ENCODE measurements at places on chromosomes 1 and 21.
A peak's percentile ranks its signal among the peaks of the same experiment; 100 is the strongest.

DNA sequence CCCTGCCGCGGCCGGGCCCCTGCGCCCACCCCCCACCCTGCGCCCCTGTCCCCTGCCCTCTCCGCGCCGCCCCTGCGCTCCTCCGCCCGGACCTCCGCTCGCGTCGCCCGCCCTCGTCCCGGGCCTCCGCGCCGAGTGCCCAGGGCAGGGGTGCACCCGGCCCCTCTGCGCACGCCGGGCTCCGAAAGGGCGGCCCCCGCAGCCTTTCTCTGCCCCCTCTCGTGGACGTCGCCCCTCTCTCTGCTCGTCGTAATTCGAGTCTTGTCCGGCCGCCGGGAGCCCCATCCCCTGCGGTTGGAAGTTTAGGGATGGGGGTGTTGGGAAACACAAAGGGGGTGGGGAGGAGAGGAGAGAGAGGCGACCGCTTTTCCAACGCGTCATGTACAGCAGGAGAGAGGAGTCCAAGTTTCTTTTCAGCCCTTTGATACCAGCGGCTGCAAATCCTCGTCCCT is 407 bp downstream of the GALNT2 start:
- DNase-seq: peak; percentile 48

DNA sequence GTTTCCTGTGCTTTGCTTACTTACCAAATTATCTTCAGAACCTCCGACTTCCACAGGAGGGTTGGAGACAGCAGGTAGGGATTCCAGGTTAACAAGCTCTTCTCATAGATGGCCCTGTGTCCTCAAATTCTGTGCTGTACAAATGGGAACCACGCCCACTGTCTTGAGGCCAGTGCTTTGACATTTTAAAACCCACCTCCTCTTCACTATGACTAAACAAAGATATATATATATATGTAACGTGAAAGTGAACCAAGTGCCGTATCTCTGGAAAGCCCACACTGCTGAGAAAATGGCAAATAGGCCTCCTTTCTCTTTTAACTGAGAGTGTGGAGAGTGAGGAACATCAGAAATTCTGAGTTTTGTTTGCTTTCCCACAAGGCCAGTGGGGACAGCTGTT is 99.6 kb downstream of the ZBTB18 start:
- DNase-seq: no peak

- DNase-seq: no peak
Measured at GRCh38 chr1:164608651-164609057, 49.7 kb downstream of the PBX1 start.

DNA sequence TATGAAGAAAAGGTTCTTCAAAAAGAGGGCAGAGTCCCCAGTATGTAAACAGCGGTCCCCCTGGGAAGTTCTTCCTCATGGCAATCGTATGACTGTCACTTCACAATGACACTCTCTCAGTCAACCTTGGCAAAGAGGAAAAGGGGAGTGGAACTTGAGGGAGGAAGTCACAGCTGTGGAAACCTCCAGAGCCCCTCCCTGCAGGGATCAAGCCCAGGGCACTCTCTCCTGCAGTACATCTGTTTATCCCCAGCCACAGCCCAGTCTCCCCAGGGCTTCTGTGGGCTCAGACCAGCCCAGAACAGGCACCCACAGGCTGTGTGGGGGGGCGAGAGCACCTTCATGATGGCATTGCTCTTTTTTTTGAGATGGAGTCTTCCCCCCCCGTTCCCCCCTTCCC is 2.0 kb downstream of the ATP13A2 start:
- peak; percentile 75 for DNase-seq

DNA sequence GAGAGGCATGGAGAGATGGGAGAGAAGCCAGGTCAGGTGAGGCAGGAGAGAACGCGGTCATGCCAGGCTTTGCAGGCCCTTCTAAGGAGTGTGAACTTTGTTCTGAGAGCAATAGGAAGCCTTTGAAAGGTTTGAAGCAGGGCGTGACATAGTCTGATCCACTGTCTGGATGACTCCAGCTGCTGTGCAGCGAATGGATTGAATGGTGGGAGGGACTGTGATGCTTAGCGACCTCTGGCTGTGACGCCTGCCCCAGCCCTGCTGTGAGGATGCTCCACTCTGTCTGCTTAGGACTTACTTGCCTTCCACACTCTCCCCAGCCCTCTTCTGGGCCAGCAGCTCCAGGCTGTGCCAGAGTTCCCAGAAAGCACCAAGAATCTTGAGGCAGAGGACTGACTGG is 41.8 kb upstream of the POU3F1 start:
- no peak for DNase-seq

GRCh38 chr1:205275916-205276688 is 45.4 kb downstream of the NUAK2 start:
- no peak for DNase-seq

DNA sequence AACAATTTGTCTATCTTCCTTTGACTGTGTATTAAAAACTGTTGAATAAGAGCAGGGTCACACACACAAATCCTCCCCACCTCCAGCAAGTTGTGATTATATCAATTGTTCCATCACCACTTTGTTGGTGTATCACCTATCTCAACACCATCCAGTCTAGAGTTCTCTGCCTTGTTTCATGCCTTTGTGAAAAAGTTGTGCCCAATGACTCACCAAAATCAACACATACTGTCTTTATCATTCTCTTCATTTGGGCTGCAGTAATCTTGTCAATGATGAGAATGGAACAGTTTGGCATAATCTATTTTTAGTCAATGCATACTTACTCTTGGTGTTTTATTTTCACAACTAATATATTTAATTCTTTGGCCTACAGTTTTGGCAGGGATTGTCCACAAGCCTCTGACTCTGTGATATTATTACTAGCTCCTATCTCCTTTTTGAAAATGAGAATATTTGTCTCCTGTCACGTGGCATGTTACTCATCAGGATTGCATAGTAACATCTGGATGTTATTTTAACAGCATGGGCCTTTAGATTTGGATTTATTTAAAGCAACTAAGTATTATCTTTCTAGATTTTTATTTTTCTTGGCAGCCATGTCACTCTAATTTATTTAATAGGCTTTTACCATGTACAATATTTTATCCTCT is 5.1 kb downstream of the C1orf87 start:
- no peak for DNase-seq

DNA sequence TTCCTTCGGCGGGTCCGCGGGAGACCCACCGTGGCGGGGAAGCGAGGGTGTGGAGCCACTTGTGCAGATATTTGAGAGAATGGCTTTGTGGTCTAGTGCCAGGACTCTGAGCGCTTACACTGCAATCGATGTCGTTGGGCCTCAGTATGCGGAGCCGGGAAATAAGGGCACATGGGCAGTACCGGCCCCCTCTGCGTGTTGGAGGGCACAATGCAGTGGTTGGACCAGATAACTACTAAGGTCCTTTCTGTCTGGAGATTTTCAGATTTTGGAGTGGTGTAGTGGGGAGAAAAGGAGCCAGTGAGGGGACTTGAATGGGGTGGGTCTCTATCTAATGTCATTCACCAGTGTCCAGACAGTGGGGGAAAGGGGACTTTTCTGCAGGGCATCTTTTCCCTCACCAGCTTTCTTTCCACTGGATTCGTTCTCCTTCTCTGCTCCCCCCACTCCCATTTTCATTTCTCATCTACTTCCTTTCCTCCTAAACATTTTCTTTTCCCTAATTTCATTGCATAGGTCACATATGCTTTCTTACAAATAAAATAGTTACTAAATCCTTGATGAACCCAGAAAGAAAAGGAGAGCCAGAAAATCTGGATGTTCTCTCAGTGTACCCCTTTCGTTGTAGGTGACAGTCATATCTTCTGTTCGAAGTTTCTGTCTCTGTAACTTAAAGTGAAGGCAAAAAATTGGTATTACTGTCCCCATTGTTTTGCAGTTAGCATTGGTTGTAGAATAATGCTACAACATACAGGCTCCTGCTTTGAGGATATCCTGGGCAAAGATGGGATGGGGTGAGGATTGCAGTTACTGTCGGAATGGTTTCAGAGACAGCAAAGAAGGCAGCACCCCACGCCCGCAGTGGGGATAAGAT is 1.4 kb downstream of the ATF3 start:
- DNase-seq: no peak

DNA sequence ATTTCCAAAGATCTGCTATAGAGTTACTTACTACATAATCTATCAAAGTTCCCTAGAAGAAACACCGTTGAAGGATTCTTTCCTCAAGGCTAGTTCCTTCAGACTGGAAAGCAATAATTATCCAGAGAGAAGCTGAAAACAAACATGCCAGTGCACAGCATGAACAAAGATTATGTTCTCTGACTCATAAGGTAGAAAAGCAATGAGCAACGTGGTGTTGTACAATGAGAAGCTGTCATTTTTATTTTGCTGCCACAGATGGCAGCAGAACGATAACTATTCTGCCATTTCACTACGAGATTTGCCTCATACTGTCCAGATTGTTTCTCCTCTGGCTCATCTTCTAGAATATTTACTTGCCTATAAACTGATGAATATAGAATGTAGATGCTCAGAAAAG is 10.7 kb downstream of the EXTL2 start:
- no peak for DNase-seq

- no peak for DNase-seq
Measured at GRCh38 chr1:221878134-221878533, 136.2 kb upstream of the DUSP10 start.

DNA sequence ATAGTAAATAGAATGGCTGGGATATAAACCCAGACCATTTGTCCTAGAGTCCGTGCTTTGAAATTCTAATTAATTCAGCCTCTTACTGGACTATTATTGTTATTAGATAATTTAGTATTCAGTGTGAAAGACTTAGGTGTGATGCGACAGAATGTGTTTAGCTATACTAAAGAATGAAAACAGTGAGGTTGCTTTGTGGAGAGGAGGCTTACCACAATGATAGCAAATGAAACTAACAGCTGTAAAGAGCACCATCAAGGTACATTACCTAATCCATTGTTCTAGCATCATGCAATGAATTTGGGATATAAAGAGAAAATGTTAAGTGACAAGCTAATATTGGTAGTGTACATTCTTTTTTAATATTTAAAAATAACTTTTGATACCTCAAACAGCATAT is 911.1 kb downstream of the KCNT2 start:
- DNase-seq: no peak

DNA sequence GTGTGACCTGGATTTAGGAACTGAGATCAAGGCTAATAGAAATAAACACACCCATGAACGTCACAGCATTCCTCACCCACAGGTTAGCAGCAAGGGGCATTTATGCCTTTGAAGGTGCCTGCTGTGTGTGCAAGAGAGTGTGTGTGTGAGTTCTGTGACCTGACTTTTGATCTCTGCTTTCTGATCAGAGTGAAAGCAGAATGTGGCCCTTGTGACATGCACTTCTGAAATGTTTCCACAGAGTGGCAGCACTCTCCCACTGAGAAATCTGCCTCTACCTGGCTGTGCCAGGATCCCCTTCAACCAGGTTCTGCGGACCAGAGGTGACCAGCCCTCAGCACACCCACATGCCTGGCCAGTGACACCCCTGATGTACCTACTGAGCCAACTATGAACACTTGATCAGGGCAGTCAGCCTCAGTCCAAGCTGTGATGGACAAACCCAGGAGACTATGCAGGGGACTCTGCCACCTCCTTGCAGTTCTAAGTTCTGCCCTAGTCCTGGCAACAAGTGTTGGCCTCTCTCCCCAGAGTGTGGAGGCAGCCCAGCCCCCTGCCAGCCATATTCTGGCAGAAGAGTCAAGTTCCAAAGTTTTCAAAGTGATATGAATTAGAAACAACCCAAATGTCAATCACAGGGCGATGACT is 41.0 kb downstream of the RXRG start:
- peak; percentile 45 for DNase-seq

DNA sequence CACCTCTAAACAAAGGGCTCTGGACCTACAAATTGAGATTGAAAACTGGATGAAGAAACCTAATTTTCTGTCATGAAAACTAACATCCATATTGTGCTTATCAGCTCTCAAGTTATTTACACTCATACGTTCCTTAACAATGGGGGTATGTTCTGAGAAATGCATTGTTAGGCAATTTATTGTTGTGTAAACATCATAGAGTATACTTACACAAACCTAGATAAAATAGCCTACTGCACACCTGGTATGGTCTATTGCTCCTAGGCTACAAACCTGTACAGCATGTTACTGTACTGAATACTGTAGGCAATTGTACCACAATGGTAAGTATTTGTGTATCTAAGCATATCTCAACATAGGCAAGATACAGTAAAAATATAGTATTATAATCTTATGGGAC is 191.4 kb downstream of the TM2D1 start:
- DNase-seq: no peak

DNA sequence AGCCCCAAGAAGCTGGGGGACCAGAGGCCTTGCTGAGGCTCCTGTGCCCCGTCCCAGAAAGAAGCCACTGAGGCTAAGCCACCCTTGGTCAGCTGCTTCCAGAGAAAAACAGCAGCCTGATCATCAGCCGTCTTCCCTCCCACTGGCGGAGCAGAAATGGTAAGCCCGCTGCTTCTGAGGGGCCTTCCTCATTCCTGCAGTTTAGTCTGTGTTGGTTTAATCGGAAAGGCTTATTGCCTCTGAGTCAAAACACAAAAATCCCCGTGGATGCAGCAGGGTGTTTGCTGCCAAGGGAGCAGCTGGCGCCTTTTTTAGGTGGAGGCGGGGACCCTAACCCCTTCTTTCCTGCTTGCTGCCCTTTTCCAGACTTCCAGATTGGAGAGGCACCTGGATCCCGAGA is 33.9 kb downstream of the SPSB1 start:
- no peak for DNase-seq

- DNase-seq: no peak
Measured at GRCh38 chr1:198590454-198590853, 48.4 kb upstream of the PTPRC start.

GRCh38 chr1:11158720-11159321 is 30.3 kb upstream of the ANGPTL7 start:
- DNase-seq: no peak

- no peak for DNase-seq
Measured at GRCh38 chr1:215477632-215478031, 89.5 kb upstream of the KCTD3 start.

- no peak for DNase-seq
Measured at GRCh38 chr1:90761156-90761555, 44.1 kb upstream of the BARHL2 start.

DNA sequence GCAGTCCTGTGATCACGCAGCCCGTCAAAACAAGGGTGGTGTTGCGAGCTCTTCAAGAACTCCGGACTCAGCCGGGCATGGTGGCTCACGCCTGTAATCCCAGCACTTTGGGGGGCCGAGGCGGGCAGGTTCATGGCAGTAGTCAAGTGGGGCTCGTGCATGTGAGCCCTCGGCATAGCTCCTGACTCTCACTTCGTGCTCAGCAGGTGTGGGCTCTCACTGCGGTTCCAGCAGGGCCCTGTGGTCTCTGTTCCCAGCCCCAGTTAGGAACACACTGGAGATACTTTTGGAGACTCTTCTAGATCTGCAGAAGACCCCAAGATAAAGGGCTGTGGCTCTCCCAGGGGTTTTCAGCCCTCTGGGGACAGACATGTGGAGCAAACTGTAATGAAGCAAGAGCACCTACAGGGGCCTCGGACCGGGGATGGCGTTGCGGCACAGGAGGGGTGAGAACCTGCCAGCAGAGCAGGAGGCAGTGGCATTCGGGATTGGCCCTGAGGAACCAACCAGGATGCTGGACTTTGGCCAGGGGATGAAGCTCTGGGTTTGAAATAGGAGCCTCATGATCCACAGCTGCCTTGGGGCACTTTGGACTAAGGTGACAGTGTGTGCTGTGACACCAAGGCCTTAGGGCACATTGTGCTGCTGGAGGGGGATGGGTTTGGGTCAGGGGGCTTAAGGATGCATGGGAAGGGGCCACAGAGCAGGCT is 443.2 kb downstream of the CAMTA1 start:
- DNase-seq: no peak
